ENCODE measurements at places on chromosomes 11 and 22.

- DNase-seq, result no peak
Observed at GRCh38 chr11:117424781-117425180, 97.1 kb downstream of the CEP164 start.

DNA sequence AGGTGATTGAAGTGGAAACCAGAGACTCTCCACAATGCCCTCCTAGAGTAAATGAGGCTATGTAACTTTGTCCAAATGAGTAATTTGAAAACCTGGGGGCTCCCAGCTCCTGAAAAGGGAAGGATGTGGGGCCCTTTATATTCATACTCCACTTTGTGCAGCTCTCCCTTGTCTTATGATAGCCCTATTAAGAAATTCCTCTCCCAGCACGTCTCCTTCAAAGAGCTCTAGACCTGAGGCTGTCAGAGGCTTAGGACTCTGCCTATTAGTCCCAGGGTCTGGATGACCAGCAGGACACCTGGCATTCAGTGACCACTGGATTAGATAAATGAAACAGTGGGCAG, 2.1 kb downstream of the SLC43A1 start:
- no peak for DNase-seq

- no peak for DNase-seq
Observed at GRCh38 chr11:13109616-13110015, 100.5 kb downstream of the RASSF10 start.

DNA sequence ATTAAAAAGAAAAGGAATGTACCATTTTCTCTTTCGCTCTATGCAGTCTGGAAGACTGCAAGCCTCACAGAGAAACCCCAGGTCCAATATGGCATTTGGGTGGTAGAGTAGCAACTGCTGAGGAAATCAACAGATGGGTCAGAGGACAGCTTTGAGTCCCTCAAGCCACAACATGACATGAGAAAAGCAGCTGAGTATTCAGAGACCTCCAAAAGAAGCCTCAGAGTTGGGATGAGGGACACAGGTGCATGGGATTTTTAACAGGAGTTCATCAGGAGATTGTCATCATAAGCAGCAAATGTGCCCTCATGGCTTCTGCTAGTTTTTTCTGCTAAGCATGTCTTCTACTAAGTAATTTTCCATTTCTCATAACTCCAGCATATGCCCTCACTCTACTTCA, 111.6 kb downstream of the BLID start:
- no peak for DNase-seq

GRCh38 chr11:117976445-117976844, 9.7 kb upstream of the IL10RA start:
- DNase-seq, result no peak

- no peak for DNase-seq
Observed at GRCh38 chr11:102244681-102245409, 72.4 kb upstream of the BIRC3 start.

GRCh38 chr11:72078477-72078876, 1.9 kb downstream of the NUMA1 start:
- DNase-seq, result no peak

GRCh38 chr11:6634534-6634933, 15.3 kb upstream of the TPP1 start:
- DNase-seq, result no peak

- DNase-seq, result no peak
Observed at GRCh38 chr22:28810821-28811491, 10.6 kb upstream of the XBP1 start.

DNA sequence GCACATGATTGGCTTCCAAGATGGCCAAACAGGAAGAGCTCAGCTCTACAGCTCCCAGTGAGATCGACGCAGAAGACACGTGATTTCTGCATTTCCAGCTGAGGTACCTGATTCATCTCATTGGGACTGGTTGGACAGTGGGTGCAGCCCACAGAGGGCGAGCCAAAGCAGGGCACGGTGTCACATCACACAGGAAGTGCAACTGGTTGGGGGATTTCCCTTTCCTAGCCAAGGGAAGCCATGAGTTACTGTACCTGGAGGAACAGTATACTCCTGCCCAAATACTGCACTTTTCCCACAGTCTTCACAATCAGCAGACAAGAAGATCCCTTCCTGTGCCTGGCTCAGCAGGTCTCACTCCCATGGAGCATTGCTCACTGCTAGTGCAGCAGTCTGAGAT, 131.2 kb downstream of the DLG2 start:
- no peak for DNase-seq

- no peak for DNase-seq
Observed at GRCh38 chr11:113697756-113698407, 8.2 kb downstream of the TMPRSS5 start.

GRCh38 chr11:128339792-128340191, 247.6 kb downstream of the ETS1 start:
- DNase-seq, result no peak

DNA sequence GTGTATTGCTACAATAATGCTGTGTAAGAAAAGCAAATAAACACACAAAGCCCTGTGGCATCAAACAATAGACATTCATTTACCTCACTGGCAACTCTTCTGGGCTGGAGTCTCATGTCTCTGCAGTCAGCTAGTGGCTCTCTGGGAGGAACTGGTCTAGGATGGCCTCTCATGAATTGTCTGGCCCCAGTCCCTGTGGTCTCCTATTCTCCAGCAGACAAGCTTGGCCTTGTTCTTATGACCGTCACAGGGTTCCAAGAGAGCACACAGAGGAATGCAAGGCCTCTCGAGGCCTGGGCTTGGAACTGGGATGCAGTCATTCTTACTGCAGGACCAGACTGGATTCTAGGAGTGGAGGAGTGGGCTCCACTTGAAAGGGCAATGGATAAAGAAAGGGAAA, 141.2 kb upstream of the NTM start:
- no peak for DNase-seq

DNA sequence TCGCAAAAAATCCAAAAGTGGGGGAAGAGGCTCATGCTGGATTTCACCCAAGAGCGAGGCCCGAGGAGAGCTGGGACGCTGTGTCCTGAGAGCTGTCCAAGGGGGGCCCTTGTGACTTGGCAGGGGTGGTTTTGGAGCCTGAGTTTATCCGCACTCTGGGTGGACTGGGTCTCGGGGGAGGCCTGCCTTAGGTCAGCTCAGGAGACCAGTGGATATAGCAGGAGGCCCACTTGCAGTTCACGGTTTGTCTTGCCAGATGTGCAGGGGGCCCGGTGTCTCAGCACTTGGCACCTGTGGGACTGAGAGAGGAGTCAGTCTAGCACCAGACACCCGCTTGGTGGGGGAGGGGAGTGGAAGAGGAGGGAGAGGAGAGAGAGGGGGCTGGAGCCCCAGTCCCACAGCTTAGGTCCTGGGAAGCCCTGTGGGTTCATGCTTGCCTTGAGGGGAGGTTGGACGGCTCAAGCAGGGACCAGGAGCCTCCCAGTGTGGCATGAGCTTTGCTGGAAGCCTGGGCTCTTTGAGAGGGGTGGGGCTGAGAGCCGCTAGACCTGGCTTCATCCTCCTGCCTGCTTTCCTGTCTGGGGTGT, 33.4 kb downstream of the PARVB start:
- DNase-seq, result no peak

DNA sequence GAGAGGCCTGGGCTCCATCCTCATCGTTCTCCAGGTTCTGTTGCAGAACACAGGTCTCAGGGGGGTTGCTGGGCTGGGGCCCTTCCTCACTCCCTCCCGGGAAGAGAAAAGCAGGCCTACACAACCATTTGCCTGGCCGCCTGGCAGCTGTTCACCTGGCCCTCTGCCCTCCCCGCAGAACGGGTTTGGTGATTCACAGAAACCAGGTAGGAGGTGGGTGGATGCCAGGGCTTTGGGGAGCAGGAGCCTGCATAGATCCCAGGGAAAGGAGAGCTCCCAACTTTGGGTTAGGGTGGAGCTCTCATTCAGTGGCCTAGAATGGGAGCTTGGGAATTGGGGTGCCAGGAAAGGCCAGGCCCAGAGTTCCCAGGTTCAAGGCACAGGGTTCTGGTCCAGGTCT, 995 bp downstream of the TMEM134 start:
- DNase-seq, result no peak

DNA sequence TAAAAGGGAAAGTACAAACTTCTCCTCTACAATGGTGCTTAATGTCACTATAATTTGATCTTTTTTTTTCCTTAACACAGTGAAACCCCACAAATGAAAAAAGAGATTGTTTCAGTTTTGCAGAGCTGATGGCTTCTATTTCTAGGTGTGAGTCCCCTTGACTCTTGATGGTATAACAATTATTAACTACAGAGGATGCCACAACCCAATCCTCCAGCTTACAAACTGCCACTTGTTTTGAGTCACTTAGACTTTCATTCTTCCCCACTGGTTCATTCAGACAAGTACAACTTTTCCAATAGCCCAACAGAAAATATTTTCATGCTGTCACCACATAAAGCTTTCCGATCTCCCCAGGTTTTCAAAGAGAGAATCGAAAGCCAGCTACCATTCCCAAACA, 812.2 kb downstream of the LRRC4C start:
- no peak for DNase-seq

DNA sequence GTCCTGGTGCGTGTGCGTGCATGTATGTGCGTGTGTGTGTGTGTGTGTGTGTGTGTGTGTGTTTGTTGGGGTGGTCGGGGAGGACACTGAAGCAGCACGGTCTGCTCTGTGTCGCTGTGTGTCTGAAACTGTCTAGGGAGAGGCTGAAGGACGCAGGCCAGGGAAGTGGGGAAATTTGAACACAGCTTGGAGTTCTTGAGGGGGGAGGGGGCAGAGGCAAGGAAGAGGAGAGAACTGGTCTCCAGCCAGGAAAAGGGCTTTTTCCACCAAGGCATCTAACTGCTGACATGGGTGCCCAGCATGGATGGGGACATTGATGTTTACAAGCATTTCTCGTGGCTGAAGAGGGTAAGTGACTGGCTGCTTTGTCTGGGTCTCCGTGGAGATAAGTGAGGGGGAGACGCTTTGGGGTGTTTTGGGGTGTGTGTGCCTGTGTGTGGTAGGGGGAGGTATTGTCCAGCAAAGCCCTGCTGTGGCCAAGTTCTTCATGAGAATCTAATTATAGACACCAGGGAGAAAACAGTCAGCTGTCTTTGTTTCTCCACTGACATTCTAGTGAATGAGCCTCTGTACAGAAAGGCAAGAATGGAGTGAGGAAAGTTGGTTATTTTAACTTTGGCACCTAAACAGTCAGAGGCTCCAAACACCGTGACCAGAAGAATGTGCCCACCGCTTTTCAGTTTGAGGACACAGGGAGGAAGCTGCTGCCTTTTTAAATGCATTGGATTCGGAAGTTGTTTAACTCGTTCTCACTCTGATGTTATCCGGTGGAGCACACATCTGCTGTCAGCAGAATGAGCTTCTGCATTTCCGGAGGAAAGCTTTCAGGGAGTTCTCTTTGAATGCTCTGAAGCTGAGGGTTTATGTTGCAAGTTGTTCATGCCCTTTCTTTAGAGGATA, 63.7 kb downstream of the PPFIBP2 start:
- DNase-seq, result no peak

- no peak for DNase-seq
Observed at GRCh38 chr11:32584921-32585320, 1.3 kb downstream of the EIF3M start.

GRCh38 chr11:37972691-37973090, 1374.7 kb upstream of the RAG2 start:
- no peak for DNase-seq

DNA sequence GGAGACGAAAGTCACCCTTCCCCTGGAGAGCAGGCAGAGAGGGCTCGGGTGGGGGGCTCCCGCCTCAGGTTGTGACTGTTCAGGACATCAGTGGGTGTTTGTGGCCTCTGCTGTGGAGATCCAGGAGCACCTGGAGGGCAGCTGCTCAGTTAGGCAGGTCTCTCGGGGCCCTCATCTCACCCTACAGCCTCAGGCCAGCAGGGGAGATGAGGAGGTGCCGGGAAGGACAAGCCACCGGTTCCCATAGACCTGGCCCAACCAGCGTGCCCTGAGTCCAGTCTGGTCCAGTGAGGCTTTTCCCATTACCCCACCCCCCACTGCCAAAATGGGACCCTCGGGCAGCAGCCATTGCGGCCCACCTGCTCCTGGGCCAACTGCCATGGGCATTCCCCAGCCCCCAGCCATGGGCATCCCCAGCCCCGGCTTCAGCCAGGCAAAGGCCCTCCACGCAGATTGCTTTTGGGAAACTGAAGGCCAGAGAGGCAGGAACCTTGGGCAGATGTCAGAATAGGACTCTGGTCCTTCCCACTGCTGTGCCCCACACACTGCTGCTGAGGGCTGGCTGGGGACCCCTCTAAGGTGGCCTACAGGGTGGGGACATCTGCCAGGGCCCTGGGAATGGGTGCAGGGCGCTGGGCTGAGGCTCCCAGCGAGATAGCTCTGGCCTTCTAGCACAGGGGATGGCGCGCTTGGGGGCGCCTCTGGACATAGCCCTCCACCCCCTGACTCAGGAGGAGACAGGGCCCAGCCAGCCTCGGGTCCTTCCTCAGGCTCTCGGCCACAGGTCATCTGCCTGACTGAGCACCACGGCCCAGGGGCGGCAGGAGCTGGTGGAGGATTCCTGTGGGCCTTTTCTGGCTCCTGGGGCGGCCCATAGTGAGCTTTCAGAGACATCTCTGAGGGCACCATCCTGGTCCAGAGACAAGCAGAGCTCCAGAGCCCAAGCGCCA, 4.8 kb downstream of the PIM3 start:
- DNase-seq, result no peak

- no peak for DNase-seq
Observed at GRCh38 chr22:50034126-50035081, 21.8 kb upstream of the IL17REL start.

DNA sequence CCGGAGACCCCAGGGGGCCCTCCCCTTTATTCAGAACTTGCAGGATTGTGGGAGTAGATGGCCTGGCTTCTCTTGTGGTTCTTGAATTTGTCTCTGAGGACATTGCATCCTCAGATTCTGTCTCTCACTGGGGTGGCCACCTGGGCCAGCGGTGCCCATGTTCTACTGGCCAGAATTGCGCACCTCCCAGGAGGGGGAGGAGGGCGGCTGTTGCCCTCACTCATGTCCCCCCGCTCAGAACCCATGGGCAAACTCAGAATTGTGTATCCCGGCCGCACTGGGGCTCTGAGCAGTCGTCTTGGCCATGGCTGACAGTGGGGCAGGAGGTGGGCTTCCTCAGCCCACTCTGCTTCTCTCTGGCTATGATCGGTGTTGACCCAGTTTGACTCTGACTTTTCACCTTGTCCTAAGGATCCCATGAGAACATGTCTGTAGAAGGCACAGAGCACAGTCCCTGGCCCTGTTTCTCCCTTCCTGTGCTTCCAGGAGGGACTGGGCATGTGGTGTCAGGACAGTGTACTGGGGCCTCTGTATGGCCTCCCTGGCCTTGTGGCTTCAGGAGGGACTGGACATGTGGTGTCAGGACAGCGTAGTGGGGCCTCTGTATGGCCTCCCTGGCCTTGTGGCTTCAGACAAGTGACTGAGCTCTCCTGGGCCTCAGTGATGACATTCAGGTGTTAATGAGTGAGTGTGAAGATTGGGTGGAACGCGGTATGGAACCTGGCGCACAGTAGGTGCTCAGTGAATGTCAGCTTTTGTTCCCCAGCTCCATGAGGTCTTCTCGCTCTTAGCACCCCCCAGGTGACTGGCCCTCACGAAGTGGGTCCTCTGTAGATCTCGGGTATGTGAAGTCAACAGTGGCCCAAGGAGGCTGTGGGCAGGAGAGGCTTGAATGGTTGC, 99.3 kb downstream of the TBC1D22A start:
- peak; percentile 47 for DNase-seq

- no peak for DNase-seq
Observed at GRCh38 chr22:46047226-46047625, 70.3 kb upstream of the WNT7B start.
